ENCODE measurements at places on chromosomes 2 and 18.

GRCh38 chr2:60586081-60586480, 32.6 kb upstream of the BCL11A start:
- no peak for ATAC-seq

- ATAC-seq, result no peak
These were observed 94.3 kb downstream of the LOXHD1 start for GRCh38 chr18:46562674-46563192.

DNA sequence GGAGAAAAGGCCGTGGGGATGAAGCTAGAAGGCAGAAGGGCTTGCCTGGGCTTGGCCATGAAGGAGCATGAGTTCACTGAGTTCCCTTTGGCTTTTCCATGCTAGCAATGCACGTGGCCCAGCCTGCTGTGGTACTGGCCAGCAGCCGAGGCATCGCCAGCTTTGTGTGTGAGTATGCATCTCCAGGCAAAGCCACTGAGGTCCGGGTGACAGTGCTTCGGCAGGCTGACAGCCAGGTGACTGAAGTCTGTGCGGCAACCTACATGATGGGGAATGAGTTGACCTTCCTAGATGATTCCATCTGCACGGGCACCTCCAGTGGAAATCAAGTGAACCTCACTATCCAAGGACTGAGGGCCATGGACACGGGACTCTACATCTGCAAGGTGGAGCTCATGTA, 2.9 kb downstream of the CTLA4 start:
- ATAC-seq, result no peak

- ATAC-seq, result no peak
These were observed 1554.4 kb upstream of the LRRTM1 start for GRCh38 chr2:81858998-81859397.

GRCh38 chr2:187775196-187775595, 221.0 kb upstream of the TFPI start:
- no peak for ATAC-seq

GRCh38 chr2:40546439-40547191, 94.7 kb upstream of the SLC8A1 start:
- ATAC-seq, result no peak

- no peak for ATAC-seq
These were observed 278.3 kb downstream of the NAPG start for GRCh38 chr18:10804126-10804525.

GRCh38 chr2:44560352-44560751, 198.6 kb downstream of the CAMKMT start:
- ATAC-seq, result peak; percentile 58

- ATAC-seq, result no peak
These were observed 75.6 kb downstream of the KIAA2012 start for GRCh38 chr2:202148515-202149154.

DNA sequence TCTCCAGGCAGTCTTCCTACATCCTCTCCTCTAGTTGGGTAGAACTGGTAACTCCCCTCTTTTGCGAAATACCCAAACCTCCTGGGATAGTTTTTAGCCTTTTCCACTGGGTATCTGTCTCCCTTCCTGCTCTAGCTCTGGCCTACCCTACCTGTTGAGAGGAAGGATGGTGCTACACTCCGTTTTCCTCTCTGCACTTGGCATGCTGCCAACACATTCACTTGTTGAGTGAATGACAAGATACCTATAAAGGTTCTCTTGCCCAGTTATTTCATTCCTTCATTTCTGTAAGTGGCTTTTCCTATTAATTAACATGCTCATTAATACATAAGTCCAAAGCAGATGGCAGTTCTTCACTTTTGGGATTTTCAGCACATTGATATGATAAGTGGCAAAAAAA, 293.8 kb downstream of the CNTNAP5 start:
- ATAC-seq, result no peak

DNA sequence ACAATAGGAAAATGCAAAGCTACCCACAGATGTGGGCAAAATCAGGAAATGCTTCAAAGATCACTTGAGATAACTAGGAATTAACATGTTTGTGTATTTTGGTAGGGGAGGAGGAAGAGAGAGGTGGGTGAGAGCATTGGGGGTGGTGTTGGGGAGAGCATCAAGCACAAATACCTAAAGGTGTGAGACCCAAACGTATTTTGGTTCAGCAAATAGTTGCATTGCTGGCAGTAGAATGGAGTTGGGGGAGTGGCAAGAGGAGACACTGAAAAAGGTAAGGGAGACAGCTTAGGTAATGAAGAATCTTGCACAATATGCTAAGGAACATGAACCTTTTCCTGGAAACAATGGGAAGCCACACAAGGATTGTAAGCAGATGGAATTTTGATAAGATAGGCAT, 1.5 kb upstream of the PELI1 start:
- no peak for ATAC-seq

- ATAC-seq, result peak; percentile 24
These were observed 29.6 kb upstream of the RNU4ATAC start for GRCh38 chr2:121501031-121501430.

GRCh38 chr2:150909613-150910012, 352.1 kb downstream of the RBM43 start:
- no peak for ATAC-seq

- ATAC-seq, result no peak
These were observed 2.9 kb upstream of the DGKD start for GRCh38 chr2:233351423-233351822.

DNA sequence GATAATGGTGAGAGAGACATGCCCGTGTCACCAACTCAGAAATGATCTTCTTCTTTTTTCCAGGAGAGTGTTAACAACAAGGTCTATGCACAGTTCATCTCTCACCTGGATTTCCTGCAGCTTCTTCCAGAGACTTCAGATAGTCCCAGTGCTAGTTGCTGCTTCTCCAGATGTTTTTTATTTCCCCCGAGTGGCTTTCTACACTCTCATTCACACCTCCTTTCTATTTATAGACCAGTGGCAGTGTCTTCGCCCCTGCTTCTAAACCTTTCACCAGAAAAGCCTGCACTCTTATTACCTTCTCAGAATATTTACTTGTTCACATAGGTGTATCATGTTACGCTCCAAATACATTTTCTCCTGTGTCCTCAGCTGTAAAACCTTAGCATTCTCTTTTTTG, 558.8 kb upstream of the CHAC2 start:
- ATAC-seq, result no peak

- ATAC-seq, result no peak
These were observed 137.0 kb upstream of the NCKAP5 start for GRCh38 chr2:133705287-133705686.

DNA sequence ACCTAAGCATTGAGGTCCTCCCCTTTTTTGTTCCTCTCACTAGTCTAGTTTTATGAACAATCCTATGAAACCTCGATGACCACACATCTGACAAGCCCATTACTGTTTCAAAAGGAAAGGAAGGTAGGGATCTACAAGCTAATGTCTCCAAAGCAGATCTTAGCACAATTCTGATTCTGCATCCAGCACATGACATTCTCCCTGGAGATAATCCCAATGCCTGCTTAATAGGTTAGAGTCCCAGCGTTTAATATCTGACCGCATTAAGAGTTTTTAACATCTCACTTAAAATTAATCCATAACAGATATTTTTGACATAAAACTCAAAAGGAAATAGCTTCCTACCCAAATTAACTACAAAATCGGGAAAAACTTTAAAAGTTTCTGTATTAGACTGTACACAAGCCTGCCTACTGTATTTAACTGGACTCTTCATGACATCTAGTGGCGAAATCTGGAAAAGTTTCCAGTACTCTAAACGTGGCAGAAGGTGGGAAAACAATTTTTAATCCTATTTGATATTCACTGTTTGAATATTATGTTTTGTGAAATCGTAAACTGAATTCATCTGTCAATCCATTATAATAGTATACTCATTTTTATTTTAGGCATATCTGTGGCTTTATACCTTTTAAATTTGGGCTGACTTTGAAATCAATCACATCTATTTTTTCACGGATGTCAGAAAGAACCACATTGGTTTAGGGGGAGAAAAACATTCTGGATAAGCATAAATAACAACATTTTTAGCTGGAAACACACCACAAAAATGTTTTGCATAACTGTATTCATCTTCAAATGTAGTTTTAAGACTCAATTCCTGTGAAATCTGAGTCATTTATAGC, 62.4 kb downstream of the TXNL1 start:
- ATAC-seq, result peak; percentile 97

DNA sequence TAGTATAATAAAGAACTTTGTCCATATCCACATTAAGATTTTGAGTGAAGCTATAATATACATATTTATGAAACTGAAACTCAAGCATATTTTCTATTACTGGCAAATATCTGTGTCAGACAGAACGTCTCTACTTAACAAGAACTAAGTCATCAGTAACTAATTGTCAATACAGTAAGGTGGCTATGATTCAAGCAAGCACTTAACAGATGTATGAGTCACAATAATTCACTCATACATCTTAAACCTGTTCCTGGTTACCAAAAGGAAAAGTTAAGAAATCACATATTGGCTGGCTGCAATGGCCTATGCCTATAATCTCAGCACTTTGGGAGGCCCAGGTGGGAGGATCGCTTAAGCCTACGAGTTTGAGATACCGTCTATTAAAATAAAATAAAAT, 96.0 kb downstream of the SOS1 start:
- peak; percentile 33 for ATAC-seq

DNA sequence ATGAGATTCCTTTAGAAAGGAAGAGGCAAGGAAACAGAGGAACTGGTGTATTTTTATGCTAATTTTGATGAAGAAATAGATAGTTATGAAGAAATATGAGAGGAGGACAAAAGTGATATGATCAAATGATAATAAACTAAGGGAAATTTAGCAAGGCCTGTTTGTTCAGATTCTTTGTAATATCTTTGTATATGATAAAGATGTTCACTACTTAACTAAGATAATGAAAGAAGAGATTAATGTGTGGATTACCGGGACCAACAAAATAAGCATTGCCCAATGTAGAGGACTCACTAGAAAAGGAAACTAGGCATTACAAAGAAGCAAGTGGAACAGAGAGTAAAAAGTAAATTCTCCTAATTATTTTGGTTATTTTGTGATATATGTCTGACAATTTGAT, 99.0 kb upstream of the FIGN start:
- no peak for ATAC-seq

GRCh38 chr2:29273685-29274611, 158.7 kb downstream of the CLIP4 start:
- ATAC-seq, result peak; percentile 59

DNA sequence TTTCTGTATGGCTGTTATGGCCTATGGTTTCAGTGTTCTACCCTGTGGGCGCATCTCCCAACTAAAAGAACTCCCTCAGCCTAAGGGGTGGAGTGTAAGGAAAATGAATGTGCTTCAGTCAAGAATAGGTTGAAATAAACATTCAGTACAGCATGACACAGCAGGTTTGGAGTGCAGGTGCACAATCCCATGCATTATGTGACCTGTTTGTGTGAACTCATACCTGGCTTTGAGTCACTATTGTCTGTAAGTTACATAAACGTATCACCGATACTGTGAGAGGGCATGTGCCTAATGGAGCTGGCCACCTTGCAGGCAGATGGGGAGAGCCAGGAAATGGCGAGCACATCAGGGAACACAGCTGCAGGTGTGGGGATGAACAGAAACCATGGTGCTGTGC, 216.0 kb downstream of the DSEL start:
- no peak for ATAC-seq

- no peak for ATAC-seq
These were observed 210.1 kb upstream of the STON1 start for GRCh38 chr2:48319863-48320262.

DNA sequence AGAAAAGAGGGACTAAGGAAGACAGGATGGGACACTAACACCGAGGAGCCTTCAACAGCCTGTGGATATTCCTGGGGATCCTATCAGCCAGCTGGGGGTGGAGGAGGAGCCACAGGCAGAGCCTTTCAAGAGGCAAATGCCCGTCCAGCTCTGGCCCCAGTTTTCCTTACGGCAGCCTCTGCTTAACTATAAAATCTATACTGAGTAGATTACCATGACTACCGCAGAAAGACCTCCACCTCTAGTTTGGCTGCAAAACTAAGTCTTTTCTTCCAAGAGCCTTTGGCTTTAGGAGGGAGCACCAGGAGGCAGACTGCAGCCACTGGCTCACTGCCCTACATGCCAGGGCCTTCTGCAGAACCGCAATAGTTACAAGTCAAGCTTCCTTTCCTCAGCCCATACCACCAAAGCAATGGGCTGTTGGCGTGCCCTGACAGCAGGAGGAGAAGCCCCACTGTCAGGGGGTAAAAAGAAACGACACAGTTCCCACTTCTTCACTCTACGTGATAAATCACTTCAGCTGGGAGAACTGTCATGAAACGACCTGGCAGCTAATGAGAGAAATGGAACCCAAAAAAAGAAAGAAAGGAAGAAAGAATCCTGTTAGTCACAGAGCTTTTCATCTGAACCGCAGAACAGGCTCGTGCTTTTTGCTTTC, 25.1 kb upstream of the CREB1 start:
- peak; percentile 82 for ATAC-seq

GRCh38 chr2:112001136-112001715, 53.8 kb upstream of the TMEM87B start:
- no peak for ATAC-seq

DNA sequence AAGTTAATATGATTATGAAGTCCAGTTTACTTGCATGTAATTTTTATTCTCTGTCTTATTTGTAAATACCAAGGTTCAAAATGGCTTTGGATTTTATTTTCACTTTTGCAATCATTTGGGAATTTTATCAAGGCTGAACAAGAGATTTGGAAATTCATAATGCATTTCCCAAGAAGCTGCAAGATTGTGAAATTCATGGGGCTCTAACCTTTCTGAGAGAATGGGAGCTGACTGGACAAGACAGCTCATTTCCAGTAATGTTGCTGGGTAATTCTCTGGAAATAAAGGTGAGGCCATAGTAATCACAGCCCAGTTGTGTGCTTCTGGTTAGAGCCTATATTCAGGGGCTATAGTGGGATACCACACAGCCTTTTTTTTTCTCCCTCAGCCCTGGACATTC, 21.5 kb upstream of the NABP1 start:
- no peak for ATAC-seq

- ATAC-seq, result no peak
These were observed 2.0 kb downstream of the GTF3C2 start for GRCh38 chr2:27354597-27354927.

DNA sequence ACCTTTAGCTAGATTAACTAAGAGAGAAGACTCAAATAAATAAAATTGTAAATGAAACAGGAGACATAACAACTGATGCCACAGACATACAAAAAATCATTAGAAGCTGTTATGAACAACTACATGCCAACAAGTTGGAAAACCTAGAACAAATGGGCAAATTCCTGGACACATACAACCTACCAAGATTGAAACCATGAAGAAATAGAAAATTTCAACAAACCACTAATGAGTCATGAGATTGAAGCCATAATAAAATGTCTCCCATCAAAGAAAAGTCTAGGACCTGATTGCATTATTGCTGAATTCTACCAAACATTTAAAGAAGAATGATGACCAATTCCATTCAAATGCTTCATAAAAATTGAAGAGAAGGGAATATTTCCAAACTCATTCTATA, 54.3 kb downstream of the ST3GAL5 start:
- ATAC-seq, result no peak

- ATAC-seq, result no peak
These were observed 31.0 kb upstream of the EPB41L3 start for GRCh38 chr18:5574843-5575242.

- ATAC-seq, result no peak
These were observed 44.5 kb downstream of the HS6ST1 start for GRCh38 chr2:128274218-128274617.

- no peak for ATAC-seq
These were observed 264.9 kb downstream of the ALPK2 start for GRCh38 chr18:58363767-58364540.

GRCh38 chr18:35511428-35511827, 13.7 kb upstream of the INO80C start:
- no peak for ATAC-seq
